ELF-1 (cell line): ENCODE measurements at places on chromosomes 3 and 15.

GRCh38 chr15:70337277-70338186 lies 239.8 kb upstream of the TLE3 start:
- DNase-seq, result peak; percentile 82

DNA sequence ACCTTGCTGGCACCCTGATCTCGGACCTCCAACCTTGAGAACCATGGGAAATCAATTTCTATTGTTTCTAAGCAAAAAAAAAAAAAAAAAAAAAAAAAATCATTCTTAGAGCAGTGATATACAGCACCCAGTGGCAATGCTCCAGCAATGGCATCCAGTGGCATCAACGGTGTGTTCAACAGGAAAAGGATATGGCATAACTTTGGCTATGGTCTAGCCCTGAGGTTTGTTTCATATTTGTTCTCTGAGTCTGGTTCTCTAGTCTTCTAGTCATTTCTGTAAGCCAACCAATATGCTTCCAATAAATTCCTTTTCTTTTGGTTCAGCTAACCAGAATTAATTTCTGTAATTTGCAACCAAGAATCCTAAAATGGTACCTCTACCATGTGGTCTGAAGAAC lies 19.2 kb downstream of the DENND4A start:
- no peak for DNase-seq

DNA sequence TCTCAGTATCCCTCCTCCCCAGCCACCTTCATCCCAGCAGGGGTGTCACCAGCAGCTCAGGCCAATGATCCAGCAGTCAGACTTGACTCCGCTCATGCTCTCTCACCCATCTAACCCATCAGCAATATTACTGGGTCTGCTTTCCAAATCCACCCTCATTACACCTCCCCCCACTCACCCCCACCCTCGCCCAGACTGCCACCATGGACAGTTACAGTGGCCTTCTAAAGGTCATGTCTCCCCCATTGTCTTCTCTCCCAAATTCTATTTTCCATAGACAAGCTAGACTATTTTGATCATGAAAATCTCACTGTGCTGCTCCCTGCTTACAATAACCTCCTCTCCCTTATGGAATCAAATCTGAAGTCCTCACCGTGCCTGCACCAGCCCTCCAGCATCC lies 156.0 kb downstream of the TJP1 start:
- no peak for DNase-seq

- DNase-seq, result no peak
Observed at GRCh38 chr15:27250223-27250622, 279.2 kb downstream of the GABRG3 start.
